ENCODE measurements at places on chromosomes 3 and 15.

DNA sequence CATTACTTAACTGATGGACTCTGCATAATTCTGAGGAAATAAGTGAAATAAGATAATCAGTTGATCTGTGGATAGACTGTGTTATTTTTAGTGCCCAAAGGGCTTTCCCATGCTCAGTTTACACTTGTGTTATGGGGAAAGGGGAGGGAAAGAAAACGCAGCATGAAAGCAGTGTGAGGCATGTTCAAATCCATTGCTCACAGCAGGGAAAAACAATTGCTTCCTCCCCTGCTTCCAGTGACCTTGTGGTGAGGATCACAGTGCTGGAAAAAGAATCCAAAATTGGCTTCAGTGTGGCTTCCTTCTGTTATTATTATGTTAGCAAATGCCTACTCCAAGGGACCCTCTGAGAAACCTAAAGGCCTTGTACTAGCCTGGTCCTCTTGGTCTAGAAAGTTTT lies 285.1 kb upstream of the CDIN1 start:
- peak; percentile 4 for DNase-seq

DNA sequence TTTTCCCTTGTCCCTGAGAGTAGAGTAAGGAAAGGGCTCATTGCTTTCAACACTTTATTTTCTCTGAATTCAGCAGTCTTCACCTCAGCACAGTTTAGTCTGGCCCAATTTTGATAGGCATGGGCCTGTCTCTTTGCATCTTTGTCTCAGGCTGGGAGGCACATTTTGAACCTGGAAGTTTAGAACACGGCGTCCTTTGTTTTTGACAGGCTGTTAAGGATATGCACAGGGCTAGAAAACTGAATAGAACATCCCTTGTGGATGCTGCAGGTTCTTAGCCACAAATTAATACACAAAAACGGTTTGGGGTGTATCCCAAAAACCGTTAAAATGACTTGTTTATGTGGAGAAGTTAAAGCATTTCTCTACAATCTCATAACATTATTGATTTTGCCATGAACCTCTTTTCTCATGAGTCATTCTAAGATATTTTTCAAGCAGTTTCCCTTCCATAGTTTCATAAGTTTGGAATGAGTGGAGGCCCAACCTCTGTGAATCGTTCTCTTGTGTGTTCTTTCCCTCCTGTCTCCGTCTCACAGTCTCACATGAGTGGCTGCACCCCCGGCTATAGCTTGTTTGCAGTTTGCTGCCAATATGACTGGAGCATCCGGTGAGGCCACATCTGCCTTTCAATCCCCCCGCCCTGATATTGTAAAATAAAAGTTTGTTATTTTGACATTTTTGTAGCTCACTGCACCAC lies 192.9 kb upstream of the EIF1B start:
- DNase-seq: peak; percentile 84

DNA sequence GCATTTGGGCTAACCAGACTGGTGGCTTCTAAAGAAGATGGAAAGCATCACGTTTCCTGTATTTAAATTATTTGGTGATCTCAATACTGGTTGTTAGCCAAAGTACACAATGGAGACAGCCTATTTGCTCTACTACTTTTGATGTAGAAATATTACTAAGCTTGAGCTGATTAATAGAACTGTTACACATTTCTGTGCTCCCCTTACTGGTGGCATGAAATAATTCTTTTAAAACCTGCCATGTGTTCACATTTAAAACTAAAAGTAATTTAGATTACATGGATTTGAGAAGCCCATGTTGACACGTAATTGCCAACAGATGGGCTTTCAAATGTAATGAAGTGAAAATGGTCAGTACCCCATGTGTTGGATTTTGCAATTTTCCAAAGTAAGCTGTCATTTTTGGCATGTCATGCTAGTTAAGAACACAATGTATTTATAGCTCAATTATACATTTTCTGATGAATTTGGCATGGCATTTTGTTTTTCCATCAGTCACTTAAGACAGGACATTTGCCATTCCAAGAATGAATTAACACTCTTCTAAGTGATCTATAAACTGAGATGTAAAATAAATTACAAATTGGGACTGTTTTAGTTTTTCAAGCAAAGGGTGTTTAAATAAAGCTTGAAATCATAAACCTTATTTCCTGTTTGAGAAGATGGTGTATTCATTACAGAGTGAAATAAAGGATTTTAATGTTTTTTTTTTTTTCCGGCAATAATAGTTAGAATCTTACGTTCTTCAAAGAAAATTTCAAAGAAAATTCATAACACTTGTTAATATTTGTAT lies 10.8 kb upstream of the RARRES1 start:
- peak; percentile 81 for DNase-seq

GRCh38 chr3:2904054-2904453 lies 206.1 kb downstream of the IL5RA start:
- DNase-seq: no peak

DNA sequence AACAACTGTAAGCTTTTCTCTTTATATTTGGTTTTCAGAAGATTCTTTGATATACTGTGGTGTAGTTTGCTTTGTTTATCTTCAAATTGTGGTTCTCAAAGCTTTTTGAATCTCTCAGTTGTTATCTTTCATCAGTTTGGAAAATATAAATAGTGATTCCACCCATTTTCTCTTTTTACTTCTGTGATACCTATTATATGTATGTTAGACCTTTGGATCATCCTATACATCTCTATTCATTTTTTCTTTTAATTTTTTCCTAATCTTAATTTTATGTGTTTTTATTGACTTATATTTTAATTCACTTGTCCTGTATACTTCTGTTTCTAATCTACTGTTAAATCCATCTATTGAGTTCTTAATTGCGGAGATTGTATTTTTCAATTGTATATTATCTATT lies 160.7 kb upstream of the COL8A1 start:
- no peak for DNase-seq

DNA sequence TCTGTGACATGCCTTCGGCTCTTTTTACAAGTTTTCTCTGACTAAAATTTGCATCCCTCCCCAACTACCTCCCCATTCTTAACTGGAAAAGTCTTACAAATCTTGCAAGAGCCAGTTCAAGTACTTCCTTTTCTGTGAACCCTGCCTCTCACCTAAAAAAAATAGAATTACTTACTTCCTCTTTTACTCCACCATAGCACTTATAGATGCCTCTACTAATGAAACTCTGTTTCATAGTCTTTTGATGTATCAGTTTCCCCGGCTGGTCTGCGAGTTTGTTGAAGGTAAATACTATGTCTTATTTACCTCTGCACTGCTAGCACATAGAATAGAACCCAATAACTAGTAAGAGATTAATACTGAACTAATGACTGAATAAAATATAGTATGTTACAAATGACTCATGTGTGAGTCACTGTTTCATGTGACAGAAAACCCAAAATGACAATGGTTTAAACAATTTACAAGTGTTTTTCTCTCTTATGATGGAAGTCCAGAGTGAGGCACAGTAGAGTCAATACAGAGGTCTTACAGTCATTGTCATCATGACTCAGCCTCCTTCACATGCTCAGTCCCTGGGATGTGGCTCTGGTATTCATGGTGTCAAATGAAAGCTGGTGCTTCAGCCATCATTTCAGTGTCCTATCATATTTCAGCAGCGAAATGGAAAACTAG lies 393.5 kb downstream of the RSL24D1 start:
- no peak for DNase-seq

GRCh38 chr15:62975515-62975914 lies 67.0 kb upstream of the TPM1 start:
- DNase-seq: no peak

- peak; percentile 9 for DNase-seq
Observed at GRCh38 chr15:77632534-77633133, at the start of gene LINGO1. LINGO1 (minus strand) TSS chr15:77632912; CDS start chr15:77632315, 597 bp downstream.

GRCh38 chr3:130992344-130992743 lies 34.3 kb downstream of the ASTE1 start:
- DNase-seq: no peak

GRCh38 chr3:57086201-57086600 lies 25.7 kb downstream of the SPATA12 start:
- no peak for DNase-seq

DNA sequence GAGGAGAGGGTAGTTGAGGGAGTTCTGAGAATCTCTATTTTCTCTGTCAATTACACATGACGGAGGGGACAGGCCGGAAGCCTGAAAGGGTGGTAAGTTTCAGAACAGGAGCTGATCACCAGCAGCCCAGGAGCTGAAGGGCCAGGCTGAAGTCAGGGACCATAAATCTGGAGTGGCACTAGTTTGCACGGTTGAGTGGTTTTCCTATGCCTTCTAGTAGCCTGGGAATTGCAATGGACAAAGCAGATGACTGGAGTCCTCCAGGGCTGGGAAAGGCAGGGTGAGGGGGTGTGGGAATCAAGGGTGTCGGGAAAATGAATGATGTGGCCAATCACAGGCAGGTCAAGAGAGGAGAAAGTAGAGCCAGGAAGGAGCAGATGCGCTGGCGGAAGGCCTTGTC lies 72.5 kb downstream of the MAGEF1 start:
- no peak for DNase-seq

DNA sequence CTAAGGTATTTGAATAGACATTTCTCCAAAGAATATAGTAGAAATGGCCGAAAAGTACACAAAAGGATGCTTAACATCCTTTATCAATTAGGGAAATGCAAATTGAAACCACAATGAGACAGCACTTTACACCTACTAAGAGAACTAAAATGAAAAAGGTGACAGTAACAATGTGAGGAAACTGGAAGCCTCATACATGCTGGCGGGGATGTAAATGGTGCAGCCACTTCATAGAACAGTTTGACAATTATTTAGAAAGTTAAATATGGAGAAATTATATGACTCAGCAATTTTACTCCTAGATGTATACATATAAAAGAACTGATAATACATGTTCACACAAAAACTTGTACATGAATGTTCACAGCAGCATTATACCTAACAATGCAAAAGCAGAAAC lies 13.4 kb downstream of the SPICE1 start:
- no peak for DNase-seq

DNA sequence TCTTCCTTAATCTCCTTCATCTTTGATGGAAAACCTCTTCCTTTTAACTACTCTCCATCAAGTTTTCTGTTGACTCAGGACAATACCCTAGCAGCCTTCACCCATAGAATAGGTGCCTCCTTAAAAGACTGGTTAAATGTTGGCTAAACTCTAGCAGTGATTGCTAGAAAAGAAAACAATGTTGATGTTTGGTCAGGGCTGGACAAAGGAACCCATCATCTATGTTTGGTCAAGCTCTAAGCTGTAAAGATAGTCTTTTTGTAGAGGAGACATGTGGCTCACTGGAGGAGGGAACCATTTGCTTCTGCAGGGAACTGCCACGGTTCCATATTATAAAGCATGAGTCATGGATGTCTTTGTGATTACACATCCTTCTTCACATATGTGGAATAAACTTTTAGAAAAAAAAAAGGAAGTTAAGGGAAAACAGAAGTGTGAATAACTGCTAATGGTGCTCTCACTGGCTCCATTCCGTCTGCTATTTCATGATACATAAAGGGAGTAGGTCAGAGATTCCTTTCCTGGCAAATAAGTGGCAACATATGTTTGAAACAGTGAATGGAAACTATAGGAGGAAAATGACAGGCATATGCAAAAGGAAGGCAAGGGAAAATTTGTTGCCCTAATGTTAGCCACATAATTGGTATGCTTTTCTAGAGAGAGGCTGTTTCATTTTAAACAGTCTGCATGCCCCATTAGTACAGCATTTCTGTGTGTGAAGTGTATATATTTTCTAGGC lies 78.2 kb downstream of the CMSS1 start:
- DNase-seq: peak; percentile 98

- no peak for DNase-seq
Observed at GRCh38 chr3:14369675-14370669, 32.4 kb upstream of the SLC6A6 start.

- no peak for DNase-seq
Observed at GRCh38 chr3:150823277-150823676, 60.3 kb upstream of the SIAH2 start.

- DNase-seq: no peak
Observed at GRCh38 chr3:169236662-169237186, 426.8 kb downstream of the MECOM start.

GRCh38 chr15:95669146-95669922 lies 661.2 kb upstream of the NR2F2 start:
- no peak for DNase-seq

GRCh38 chr3:20186600-20187004 lies 596 bp upstream of the SGO1 start:
- DNase-seq: no peak

- peak; percentile 83 for DNase-seq
Observed at GRCh38 chr15:82044373-82045178, 1.2 kb downstream of the MEX3B start.

DNA sequence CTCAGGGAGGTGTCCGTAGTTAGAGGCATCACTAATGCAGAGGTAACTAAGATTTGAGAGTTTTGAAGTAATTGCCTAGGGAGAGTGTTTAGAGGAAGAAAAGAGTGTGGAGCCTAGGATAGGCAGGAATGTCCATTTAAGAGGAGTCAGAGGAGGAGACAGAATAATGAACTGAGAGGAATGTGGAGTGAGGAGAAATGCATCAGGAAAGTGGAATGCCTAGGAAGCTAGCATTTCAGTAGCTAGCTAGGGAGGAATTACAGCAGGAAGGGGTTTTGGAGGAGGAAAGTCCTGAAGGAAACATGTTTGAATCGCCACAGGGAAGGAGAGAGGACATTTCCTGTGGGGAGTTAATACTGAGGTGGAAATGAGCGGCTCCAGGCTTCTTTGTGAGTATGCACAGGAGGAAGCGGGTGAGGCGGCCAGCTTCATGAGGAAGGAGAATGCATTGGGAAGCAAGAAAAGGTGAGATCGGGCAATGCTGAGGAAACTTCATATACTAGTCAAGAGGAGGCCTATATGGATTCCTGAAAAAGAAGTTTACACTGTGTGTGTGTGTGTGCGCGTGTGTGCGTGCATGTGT lies 154.3 kb downstream of the TMEM108 start:
- DNase-seq: no peak

- peak; percentile 34 for DNase-seq
Observed at GRCh38 chr15:94008104-94009074, 223.0 kb upstream of the MCTP2 start.

DNA sequence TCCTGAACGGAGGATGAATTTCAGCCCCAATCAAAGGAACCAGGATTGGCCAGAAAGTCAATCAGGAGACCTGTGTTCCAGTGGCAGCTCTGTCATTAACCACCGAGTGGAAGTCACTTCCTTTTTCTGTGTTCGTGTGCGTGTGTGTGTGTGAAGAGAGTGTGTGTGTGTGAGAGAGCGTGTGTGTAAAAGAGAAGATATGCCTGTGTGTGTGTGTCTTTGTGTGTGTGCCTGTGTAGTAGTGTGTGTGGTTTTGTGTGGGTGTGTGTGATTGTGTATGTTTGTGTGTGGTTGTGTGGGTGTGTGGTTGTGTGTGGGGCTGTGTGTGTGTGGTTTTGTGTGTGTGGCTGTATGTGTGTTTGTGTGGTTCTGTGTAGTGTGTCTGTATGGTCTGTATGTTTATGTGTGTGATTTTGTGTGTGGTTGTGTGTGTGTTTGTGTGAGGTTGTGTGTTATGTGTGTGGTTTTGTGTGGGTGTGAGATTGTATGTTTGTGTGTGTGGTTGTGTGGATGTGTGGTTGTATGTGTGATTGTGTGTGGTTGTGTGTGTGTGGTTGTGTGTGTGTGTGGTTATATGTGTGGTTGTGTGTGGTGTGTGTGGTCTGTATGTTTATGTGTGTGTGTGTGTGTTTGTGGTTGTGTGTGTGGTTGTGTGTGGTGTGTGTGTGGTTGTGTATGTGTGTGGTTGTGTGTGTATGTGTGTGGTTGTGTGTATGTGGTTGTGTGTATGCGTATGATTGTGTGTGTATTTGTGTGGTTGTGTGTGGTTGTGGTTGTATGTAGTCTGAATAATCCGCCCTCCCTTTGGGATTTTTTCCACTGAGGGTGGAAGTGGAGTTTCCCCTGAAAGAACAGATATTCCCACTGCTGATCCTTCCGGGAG lies 314.4 kb downstream of the SHQ1 start:
- DNase-seq: no peak

All from fibroblast of upper back skin (primary cell).